Uterine smooth muscle cell (primary cell): ENCODE measurements at places on chromosomes 7 and 10. TPM values are rescaled to one million over a fixed set of nuclear protein-coding genes. Genes with fewer than 3 reads are reported as not detected.

NUTM2E gene
- not detected in 2 replicates for total RNA-seq

NRP1 gene
- total RNA-seq: 429 and 516 TPM in 2 replicates

CYP3A5 gene
- 3.5 and 4.8 TPM in 2 replicates for total RNA-seq

TMEM273 gene
- not detected in 2 replicates for total RNA-seq

UNC5B gene
- 11.2 and 51.4 TPM in 2 replicates for total RNA-seq
